ENCODE measurements at places on chromosomes 3 and 15.
A peak's percentile ranks its signal among the peaks of the same experiment; 100 is the strongest.

- no peak for DNase-seq
These were observed 110.2 kb downstream of the LRTM1 start for GRCh38 chr3:54817628-54818027.

GRCh38 chr3:64928683-64929082, 240.9 kb upstream of the ADAMTS9 start:
- DNase-seq: no peak

DNA sequence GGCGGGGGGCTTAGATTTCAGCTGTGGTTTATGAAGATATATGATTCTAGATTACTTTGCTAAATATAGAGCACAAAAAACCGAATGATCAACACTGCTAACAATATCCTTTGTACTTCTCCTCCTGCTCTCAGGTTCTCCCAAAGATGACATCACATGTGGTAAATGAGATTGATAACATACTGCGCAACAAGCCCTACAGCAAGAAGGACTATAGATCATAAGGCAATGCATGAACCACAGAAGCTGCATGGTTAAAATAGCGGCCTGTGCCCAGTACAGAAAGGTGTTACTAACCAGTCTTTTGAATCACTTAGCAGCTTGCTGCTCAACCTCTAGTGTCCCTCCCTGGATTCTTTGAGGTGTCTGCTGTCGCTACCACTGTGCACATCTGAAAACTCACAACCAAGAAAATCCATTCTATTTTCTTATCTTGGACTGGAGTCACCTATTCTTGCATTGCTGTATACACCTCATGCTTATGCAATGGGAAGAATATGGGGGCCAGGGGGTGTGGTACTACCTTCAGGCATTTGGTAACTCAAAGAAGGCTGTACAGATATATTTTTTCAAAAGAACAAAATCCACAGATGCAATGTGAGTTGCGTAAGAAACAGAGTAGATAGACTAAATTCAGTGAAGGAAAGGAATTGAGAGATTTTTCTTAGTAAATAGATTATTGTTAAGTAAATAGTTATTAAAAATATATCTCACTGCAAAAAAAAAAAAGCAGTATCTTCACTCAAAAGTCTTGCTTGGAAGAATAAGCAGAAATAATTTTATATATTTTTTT, 18.2 kb downstream of the SSR3 start:
- DNase-seq: no peak

- DNase-seq: peak; percentile 16
These were observed 14.3 kb downstream of the ARL8B start for GRCh38 chr3:5136211-5136918.

DNA sequence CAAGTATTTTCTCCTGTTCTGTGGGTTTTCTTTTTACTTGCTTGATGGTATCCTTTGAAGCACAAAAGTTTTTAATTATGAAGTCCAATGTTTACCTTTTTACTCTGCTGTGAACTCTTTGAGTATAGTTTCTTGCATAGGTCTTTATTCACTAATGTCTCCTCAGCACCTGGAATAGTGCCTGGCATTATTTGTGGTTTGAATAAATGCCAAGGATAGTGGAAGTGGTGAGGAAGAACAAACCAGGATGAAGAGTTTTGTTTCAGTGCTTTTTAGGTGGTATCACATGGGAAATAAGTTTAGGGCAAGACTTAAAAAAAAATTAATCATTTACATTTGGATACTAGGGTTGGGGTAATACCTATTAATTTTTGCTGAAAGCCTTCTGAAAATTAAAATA, 25.7 kb downstream of the GPD1L start:
- DNase-seq: no peak

DNA sequence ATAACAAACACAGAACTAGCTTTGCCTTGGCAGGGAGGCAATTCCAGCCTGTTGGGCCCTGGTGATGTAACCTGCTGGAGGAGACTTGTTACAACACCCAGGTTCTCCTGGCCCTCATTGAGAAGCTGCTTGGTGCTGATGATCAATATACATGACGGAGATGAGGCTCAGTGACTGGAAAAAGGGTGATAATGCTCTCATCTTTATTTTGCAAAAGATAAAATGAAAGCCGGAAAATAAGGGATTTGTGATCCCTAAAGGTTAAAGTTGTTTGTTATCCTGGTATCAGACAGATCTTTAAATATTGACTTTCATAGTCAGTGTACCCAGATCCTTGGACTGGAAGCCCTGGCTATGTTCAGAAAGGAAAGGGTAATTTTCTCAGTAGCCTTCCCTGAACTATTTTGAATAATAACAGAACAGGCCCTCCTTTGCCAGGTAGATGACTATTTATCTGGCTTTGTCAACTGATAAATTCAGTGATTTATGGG, 118.9 kb upstream of the MEIS2 start:
- DNase-seq: no peak

DNA sequence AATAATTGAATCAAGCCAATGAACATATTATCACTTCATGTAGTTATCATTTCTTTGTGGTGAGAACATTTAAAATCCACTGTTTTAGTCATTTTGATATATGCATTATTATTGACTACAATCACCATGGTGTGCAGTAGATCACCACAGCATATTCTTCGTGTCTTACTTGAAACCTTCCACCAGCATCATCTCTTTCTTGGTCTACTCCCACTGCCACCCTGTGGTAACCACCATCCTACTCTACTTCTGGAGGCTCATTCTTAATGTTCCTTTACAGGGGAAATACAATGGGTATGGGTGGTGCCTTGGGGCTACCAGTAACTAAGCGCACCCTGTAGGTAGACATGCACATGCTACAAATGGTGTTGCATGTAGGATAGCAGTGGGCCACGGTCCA, 25.4 kb downstream of the PXK start:
- no peak for DNase-seq

GRCh38 chr3:183984127-183984740, 33.5 kb downstream of the ABCC5 start:
- no peak for DNase-seq

- no peak for DNase-seq
These were observed 9.7 kb downstream of the TIMP4 start for GRCh38 chr3:12149029-12149428.

- DNase-seq: no peak
These were observed 811 bp downstream of the SKIL start for GRCh38 chr3:170358042-170359010.

GRCh38 chr3:63912768-63913588, 795 bp upstream of the SCAANT1 start:
- DNase-seq: peak; percentile 12

- DNase-seq: no peak
These were observed 95.4 kb upstream of the SNRPA1 start for GRCh38 chr15:101390462-101390861.

- DNase-seq: no peak
These were observed 6.6 kb downstream of the MYO5C start for GRCh38 chr15:52288986-52289385.

GRCh38 chr3:67017211-67017610, 19.1 kb downstream of the KBTBD8 start:
- DNase-seq: no peak

- no peak for DNase-seq
These were observed 37.8 kb downstream of the PRR20G start for GRCh38 chr3:127250032-127250431.
